Kidney capillary endothelial cell (primary cell): ENCODE measurements at places on chromosomes 7 and 10.

- DNase-seq = no peak
Observed at GRCh38 chr7:122304319-122304975, at the start of gene FEZF1. Gene FEZF1 (minus strand): TSS chr7:122304750. CDS start chr7:122304437, 313 bp downstream.

GRCh38 chr7:80139236-80139635, 4.6 kb downstream of the GNAI1 start:
- no peak for DNase-seq

- no peak for DNase-seq
Observed at GRCh38 chr10:126226205-126226604, 162.1 kb downstream of the ADAM12 start.

GRCh38 chr7:91228927-91229558, 35.2 kb upstream of the FZD1 start:
- DNase-seq = no peak

DNA sequence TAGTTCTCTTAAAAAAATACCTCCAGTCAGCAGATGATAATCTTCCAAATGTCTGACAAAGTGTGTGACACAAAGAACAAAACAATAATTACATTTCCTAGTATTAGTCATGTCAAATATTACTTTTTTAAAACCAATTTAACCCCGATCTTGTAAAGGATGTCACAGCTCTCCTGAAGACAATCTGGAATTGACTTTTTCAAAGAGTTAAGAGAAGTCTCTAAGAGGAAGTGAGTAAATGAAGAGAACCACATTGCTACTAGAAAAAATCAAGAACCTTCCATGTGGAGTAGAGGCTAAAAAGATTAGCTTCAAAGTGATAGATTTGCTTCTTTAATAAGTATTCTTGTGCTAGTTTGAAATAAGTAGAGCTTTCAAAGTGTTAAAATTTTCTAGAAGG, 218.2 kb upstream of the IMMP2L start:
- DNase-seq = peak; percentile 24

- DNase-seq = no peak
Observed at GRCh38 chr10:79502561-79503309, 9.6 kb upstream of the EIF5AL1 start.

- DNase-seq = peak; percentile 10
Observed at GRCh38 chr7:84372155-84372621, 177.6 kb upstream of the SEMA3A start.

DNA sequence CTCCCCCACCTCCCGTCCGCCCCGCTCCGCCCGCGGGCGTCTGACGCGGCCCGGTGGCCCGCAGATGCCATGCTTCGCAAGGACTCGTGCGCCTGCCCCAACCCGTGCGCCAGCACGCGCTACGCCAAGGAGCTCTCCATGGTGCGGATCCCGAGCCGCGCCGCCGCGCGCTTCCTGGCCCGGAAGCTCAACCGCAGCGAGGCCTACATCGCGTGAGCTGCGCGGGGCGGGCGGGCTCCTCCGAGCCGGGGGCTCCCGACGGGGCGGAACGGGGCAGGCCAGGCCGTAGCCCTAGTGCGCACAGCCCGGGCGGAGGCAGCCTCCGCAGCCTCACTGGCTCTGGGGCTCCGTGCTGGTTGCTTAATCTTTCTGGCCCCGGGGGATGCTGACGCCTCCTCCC, 2.8 kb downstream of the ASIC3 start:
- DNase-seq = peak; percentile 62

DNA sequence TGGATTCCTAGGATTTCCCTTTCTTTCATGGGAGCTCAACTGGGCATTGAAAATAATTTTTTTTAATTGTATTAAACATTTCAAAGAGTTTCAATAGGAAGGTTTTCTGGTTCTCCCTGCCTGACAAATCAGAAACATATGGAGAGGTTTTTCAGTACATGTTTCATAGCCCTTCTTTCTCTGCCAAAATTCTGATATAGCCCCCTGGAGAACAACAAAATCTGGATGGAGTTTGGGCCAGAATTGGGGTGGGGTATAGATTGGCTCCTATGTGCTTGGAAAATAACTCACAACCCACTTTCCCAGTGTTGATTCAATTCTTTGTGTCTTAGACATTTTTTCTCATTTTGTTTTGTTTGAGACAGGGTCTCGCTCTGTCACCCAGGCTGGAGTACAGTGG, 24.6 kb upstream of the EIF4H start:
- DNase-seq = no peak

DNA sequence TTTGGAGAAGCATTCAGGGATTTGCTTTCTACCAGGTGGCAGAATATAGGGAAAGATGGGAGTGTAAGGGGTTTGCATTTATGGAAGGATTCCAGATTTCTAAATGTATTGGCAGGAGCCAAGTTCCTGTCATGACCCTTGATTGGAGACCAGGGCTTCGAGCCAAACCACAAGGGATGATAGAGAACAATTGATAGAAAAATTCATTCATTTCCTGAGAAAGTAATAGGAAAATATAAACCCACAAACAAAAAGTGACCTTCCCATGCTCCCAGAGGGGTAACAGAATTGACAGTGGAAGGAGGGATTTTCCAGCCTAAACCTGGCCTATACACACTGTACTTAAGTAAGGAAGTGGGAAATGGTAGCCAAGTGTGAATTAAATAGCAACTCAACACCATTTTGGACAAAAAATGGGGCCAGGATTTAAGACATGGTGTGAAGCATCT, 22.4 kb upstream of the IFIT2 start:
- no peak for DNase-seq

DNA sequence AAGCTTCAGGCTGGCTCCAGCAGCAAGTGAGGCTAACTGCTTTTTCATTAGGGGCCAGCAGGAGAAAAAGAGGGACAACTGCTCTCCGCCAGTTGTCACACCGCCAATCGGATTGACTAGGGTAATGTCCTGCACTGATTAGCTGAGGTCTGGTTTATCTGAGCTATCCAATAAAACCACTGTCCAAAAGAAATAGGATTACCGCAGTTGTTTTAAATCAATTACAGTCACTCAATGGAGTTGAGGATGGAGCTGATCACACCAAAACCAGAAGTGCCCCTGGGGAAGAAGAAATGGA, 351.4 kb upstream of the NPVF start:
- DNase-seq = no peak

DNA sequence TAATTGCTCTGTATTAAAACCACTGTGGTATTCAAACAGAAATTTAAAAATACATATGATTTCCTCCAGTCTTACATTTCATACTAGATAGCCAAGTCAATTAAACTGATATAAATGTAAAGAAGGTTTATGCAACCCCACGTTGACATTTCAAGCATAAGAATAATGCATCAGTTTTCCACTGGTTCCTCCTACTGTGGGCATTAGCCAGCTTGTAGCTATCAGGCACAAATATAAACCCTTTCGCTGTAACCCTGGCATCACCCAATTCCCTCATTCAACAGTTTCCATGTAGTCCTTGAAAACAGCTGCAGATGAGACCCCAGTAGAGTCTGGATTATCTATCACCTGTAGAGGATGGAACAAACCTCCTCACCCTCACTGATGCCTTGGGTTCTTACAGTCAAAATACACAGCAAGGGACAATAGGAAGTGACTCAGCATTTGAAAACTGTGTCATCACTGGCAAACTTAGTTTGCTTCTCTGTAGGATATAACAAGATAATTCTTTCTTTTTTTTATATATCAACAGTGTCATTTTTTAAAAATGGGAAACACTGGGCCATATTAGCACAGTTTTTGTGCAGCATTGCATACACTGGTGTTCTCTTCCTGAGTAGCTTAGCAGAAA, 113.0 kb downstream of the PDE1C start:
- no peak for DNase-seq

DNA sequence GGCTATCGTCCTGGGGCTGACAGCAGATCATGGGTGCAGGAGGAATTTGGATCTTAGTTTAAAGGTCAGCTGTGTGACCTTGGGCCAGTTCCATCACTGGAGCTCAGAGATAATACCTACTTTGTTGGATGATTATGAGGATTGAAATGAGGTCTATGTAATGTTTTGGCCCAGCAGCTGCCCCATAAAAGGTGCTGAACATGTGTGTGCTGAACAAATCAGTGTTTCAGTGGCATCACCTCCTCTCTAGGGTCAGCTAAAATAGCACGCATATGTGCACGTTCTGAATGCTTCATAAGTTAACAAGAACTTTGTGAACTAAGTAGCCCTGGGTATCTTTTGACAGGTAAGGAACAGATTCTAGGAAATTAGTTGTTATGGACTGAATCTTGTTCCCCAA, 84.8 kb upstream of the LRRC18 start:
- DNase-seq = no peak

- DNase-seq = peak; percentile 65
Observed at GRCh38 chr7:30800785-30801252, 29.6 kb downstream of the MINDY4 start.

DNA sequence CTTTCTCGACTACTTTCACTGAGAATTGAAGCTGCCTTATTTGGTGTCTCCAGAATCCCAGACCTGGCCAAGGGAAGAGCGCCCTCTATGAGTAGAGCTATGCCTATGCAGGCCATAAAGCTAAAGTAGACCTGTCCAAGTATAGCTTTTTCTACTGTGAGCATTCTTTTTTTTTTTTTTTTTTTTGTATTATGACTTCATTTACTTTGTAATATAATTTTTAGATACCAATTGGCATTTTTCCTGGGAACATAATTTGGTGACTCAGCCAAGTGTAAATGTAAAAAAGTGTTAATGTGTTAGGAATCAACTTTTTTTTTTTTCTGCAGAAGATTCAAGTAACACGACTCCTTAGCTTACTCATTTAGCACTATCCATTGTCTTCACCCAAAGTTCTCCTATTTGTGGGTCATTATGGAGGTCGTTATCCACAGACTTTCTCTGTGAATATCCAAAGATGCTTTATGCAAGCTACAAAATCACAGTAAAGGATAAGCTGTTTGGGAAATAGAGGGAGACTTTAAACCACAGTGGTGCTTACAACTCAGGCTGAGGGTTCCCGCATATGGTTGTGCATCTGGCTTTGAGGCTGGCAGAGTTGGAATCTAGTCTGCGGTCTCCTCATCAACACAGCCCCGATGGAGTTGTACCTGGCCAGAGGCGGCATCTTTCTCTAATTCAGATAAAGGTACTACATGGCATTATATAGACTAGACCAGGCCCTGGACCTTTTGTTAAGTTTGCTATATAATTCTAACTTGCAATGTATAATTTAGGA, 1040.2 kb upstream of the SORCS1 start:
- DNase-seq = peak; percentile 29

DNA sequence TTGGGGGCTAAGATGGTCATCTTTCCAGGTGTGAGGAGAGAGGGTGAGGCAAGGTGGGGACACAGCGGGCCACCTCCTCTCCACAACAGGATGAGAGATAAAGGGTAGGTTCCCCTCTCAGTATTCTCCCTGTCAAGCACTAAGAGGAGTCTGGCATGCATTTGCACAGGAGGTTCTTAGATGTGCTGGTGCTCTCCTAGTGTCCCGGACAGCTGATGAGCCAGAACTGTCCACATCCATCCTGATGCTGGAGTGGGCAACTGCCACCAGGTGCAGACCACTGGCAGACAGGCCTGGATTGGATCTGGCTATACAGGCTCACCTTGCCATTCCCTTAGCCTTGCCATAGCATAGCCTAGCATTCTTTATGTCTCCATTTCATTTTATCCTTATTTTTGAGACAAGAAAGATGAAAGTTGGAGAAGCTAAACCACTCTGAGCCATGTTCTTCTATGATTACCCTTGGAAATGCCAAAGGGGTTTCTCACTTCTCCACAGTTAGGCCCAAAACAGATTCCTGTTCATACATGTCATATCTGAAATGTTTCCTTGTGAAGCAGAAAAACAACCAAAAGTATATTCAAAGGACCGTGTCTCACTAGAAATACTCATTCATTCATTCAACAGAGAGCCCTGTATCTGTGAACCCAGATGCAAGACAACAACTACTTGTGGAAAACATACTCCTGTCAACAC, 48.8 kb upstream of the ANTXRL start:
- no peak for DNase-seq

DNA sequence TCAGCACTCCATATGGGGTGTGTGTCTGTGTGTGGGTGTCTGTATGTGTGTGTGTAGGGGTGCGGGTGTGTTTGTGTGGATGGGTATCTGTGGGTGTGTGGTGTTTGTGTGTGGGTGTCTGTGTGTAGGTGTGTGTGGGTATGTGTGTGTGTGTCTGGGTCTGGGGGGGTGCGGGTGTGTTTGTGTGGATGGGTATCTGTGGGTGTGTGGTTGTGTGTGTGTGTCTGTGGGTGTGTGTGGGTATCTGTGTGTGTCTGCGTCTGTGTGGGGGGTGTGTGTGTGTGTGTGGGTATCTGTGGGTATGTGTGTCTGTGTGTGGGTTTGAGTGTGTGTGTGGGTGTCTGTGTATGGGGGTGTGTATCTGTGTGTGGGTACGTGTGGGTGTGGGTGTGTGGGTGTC, 148.7 kb downstream of the RGS10 start:
- DNase-seq = no peak

GRCh38 chr7:5436003-5436678, 12.5 kb upstream of the TNRC18 start:
- no peak for DNase-seq

DNA sequence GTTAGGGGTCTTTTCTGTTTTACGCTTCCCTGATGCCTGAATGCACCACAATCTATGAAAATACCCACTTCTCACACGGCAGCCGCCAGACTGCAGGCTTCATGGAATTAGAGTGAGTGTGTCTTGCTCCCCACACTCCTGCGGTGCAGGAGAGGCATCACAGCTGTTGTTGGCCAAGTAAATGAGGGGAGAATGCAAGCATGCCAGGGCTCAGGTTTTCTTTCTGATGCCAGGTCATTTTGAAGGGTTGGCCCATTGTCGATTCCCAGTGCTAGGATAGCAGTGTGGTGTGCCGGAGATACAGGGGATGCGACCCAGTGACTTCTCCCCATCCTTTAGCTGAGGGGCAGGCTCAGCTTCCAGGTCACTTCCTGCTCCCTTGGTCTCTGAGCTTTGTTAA, 16.3 kb downstream of the CXCL12 start:
- DNase-seq = no peak

DNA sequence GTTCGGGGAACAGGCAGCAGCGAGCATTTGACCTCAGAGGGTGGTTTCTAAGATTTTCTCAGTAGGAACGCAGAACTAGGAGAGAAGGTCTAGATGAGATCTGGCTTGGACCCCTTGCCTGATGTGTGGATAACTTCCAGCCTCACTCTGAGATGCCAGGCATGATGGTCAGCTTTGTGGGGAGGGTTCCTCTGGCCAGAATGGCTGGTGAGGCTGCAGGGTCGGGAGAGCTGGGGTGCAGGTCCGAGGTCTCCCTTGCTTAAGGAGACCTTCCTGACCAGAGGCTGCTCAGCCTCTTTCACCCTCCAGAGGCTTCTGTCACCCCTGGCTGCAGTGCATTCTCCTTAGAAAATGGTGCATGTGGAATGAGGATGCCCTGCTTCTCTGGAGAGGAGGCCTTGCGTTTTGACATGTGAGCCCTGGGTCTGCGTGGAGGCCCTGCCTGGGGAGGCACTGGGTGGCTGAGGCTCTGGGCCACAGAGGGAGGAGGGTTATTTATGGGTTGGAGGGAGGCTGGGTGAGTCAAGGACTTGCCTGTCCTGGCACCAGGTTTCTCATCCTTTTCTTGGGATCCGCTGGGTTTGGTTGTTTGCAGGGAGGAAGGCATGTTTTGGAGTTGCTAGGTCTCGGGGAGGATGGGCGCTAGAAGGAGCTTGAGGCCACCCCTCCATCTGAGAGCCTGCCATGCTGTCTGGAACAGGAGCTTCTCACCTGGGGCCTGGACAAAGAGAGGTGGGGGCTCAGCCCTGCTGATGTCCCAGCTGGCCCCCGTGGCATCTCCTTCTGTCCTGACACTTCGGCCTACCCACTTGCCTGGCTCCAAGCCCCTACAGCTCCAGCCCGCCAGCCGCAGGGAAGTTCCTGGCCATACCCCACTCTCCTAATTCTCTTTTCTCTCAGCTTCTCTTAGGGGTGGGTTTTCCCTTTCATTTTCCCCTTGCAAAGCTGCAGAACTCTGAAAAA, 3.9 kb downstream of the FAM241B start:
- no peak for DNase-seq

GRCh38 chr7:80637911-80638765, at the start of gene CD36:
Gene CD36 (plus strand): TSS chr7:80638642. CDS start chr7:80646741, 8,099 bp downstream.
- DNase-seq = no peak
